Posterior cingulate gyrus (tissue), 11 donors: ENCODE measurements at places on chromosomes 1 and 21.

GRCh38 chr1:117051224-117052064 lies 8.7 kb upstream of the TTF2 start:
- no peak for DNase-seq

DNA sequence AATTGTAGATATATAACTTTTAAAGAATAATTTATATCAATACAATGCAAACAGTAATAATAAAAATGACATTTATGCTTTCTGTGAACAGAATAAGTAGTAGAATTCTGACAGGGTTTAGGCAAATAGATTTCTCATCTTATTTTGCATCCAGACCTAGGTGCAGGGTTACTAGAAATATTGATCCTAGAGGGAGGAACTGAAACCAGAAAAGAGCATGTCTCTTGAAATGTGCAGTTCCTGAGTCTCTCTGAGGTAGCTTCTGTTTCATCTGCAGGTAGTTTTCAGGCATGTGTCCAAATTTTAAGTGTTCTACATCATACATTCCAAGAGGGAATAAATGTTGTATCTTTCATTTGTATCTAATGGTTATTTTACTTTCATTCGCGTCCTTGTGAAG lies 631.9 kb upstream of the ADGRL4 start:
- DNase-seq = no peak

DNA sequence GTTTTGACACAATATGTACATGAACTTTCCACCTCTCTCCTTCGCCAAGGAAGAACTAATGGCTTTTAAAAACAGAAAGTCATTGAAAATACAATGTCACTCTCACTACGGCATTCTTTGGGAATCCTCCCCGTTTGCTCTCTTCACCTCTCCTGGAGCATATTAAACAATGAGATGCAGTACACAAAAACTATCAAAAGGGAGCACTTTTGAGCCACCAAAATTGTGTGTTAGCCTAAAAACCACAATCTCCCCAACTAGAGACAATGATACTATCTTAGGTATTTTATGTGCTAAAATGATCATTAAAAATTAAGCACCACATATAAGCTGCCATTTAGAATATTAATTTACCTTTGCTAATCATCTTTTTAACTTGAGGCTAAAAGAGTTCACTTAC lies 425.5 kb downstream of the KCTD3 start:
- no peak for DNase-seq

GRCh38 chr21:41162096-41162495 lies 5.9 kb upstream of the BACE2 start:
- DNase-seq = no peak

- DNase-seq = no peak
Measured at GRCh38 chr1:52677076-52677806, 20.9 kb downstream of the COA7 start.

DNA sequence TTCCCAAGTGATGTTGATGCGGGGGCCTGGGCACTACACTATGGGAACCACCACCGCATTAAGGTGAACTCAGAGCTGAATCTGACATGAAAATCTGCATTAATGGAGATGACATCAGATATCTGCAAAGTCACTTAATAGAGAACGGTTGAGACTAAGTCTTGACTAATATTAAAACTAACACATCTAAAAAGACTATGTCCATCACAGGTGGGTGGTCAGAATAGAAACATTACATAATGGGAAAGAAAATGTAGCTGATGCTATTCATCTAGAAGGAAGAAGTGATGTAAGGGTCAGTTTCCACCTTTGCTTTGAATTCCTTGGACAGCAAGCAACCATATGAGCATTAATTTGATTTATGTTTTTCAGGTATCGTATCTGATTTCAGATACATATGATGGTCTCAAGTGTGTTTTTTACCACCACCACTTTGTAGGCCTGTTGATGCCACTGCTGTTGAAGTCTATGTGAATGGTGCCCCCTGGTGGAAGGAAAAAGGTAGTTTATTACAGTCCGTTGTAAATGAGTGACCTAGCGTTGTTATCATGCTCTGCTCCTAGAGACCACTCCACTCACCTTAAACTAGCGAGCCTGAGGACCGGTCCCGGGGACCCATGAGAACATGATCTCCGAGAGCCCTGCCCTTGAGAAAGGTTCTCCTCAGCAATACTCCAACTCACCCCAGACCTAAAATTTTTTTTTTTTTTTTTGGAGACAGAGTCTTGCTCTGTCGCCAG lies 73.5 kb downstream of the BACH1 start:
- no peak for DNase-seq

GRCh38 chr1:90394247-90394646 lies 322.9 kb downstream of the BARHL2 start:
- no peak for DNase-seq

- DNase-seq = no peak
Measured at GRCh38 chr1:20343938-20344302, 53.2 kb downstream of the VWA5B1 start.

GRCh38 chr1:202046227-202046626 lies 35.8 kb downstream of the ELF3 start:
- DNase-seq = no peak

DNA sequence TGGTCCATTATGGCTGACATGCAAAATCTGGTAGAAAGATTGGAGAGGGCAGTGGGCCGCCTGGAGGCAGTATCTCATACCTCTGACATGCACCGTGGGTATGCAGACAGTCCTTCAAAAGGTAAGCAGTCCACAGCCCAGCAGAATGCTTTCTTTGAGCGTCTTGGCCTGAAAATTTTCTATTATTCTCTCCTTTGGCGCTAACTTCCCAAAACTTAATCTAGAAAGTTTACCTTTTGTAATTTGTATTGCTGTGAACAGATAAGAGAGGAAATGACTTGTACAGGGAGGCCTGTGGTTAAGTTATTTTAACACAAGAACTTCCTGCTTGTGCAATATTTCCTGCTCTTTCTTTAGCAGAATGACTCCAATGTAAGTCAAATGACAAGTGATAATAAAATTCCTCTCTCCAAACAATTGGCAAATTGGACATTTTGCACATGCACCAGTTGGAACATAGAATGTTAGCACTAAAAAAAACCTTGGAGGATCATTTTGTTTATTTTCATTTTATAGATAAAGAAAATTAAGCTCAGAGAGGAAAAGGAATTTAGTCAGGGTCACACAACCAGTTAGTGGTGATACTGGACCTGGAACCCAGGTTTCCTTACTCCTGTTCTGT lies 18.9 kb downstream of the CAP1 start:
- no peak for DNase-seq

DNA sequence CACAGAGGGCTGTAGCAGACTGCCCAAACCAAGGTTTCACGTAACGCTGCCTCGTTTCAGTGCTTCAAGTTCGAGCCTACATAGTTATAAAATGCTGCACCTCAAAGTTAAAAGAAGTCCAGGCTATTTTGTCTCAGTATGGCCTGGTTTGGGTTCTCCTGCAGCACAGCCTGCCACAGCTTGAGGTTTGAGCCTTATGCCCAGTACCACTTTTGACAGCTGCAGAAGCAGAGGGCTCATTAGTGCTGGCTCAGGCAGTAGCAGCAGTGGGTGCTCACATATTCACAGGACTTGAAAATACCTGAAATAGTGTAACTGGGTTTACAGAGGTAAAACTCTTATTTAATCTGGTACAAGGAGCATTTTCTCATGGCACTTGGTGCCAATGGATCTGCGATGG lies 15.3 kb downstream of the SPATA46 start:
- DNase-seq = no peak

DNA sequence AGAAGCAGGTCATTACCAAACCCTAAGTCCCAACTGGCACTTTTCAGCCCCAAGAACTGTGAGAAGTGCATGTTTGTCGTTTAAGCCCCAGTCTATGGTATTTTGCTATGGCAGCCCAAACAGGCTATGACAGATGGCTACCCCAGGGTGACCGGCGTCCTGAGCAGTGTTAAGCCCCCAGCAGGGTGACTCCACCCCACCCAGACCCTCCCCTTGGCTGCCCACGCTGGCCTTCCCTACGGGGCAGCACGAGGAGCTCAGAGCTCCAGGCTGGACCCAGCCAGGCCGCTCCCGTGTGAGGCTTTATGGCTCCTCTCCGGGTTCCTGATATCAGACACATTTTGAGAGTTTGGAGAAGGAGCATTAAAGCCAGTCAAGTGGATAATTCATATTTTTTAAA lies 684.0 kb downstream of the PTPRU start:
- no peak for DNase-seq

DNA sequence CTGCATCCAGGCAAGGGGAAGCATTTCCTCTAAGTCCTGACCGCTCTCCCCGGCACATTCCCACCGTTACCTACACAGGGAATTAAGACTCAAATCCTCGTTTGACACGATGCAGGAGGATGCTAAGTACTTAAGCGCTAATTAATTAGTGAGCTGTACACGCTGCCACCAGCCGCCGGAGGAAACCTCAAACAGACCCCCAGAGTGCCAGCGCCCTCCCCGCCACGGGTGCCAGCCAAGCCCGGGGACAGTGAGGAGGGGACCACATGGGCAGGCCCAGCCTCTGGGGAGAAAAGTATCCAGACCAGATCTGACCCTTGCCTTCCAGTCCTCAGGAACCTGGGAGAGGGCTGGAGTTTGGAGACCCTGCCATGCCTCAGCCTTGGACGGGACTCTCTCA lies 17.4 kb upstream of the CASZ1 start:
- no peak for DNase-seq

DNA sequence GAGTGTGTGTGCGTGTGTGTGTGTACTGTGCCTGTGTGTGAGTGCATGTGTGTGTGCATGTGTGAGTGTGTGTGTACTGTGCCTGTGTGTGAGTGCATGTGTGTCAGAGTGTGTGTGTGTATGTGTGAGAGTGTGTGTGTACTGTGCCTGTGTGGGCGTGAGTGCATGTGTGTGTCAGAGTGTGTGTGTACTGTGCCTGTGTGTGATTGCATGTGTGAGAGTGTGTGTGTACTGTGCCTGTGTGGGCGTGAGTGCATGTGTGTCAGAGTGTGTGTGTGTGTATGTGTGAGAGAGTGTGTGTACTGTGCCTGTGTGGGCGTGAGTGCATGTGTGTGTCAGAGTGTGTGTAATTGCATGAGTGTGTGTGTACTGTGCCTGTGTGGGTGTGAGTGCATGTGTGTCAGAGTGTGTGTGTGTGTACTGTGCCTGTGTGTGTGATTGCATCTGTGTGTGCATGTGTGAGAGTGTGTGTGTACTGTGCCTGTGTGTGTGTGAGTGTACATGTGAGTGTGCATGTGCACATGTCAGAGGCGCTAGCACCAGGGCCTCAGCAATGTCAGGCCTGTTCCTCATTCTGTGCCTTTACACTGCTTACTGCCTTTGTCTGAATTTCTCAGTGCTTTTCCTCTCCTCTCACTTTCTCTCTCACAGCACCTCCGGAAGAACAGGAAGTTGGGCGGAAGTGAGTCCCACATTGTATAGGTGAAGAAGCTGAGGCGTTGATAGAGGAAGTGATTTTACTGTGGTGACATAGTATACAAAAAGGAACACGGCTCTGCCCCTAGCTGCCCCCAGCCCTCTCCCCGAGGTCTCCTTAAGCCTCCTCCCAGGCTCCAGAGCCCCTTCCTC lies 4.9 kb downstream of the SLC5A9 start:
- DNase-seq = no peak
